Activated CD8-positive, alpha-beta memory T cell treated with anti-CD3 and anti-CD28 coated beads for 1 hour (primary cell): ENCODE measurements at places on chromosomes 11 and 22.

GRCh38 chr11:103659743-103660142 is 376.7 kb upstream of the DDI1 start:
- DNase-seq = no peak

DNA sequence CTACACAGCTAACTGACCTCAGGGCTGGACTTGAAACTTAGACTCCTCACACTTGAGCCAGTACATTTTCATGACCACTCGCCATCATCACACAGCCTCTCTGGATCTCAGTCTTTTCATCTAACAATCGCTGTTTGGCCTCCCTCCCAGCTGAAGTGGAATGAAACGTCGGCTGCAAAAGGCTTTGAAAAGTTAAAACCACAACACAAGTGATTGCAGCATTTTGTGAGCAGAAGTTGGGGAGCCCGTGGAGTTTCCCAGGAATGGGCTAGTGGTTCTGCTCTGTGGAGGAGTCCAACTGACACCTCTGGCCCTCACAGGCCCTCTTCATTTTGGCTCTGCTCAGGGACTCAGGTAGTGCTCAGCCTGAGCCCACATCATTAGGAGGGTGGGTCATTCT is 35.9 kb upstream of the TRIM29 start:
- no peak for DNase-seq

DNA sequence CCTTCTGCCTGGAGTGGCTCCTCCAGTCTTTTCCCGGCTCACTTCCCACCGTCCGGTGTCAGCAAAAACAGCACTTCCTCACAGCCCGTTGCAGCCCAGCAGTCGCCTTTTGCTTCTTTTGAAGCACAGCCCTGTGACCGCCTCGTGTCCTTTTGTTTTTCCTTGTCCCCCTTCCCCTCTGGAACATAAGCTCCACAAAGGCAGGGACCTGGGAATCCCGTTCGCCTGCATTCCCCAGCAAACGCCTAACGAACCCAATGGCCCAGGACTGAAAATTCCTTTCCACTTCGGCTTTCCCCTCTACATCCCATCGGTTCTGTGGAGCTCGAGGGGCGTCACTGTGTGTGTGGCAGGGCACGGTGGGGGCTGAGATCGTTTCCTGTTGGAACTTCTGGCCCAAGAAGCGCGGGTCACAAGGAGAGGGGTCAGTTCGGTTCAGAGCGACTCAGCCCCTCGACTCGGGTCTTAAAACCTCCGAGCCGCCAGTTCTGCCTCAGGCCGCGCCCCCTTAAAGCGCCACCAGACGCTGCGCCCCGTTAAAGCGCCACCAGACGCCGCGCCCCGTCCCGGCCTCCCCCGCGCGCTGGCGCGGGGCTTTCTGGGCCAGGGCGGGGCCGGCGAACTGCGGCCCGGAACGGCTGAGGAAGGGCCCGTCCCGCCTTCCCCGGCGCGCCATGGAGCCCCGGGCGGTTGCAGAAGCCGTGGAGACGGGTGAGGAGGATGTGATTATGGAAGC is 841 bp downstream of the RIC8A start:
- peak; percentile 71 for DNase-seq

DNA sequence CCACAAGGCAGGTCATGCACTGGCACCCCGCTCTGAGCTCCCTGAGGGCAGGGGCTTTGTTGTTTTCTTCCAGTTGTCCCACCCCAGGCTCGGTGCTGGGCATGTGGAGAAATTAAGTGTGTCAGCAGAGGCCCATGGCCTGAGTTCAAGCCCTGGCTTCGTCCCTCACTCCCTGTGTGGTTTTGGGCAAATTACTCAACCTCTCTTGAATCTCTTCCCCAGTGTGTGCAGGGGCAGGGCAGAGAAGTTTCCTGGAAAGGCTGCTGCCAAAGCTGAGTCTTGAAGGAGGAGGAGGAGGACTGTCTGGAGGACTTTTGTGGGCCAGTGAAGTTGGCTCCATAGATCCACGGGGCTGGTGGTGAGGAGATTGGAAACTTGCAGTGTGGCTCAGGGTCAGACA is 138.1 kb upstream of the E2F8 start:
- no peak for DNase-seq

DNA sequence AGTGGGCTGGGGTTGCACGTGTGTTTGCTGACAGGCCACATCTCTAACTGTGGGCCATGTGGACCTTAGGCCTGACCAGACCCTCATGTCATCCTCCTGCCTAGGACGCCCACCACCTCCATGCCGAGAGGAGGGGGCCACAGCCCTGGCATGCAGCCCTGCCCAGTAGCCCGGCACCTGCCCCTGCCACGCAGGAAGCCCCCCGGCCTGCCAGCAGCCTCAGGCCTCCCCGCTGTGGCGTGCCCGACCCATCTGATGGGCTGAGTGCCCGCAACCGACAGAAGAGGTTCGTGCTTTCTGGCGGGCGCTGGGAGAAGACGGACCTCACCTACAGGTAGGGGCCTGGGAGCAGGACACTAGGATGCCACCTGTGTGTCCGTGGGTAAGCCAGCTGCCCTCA is 6.4 kb downstream of the MMP11 start:
- no peak for DNase-seq

DNA sequence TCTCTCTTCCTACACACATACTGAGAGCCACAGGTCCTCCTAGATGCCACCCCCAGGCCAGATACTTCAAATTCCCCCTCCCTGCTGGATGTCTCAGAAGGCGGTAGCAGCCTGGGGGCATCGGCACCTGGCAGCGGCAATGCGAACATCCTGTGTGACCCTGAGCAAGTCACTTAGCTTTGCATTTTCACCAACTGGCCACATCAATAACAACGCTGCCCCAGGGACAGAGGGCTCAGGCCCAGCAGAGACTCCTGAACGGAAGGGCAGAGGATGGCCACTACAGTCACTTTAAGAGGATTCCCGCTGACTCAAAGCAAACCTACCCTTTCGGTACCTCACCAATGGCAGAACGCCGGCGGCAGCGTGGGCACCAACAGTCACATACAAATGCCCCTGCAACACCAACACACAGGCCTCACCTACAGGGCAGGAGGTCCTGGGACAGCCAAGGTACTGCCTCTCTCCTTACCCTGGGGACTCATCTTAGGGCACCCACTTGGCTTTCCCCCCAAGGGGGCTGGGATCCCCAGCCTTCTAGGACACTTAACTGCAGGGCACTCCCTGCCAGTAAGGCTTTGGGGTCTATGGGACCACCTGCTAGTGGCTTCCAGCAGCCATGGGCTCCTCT is 1.6 kb downstream of the LMO1 start:
- no peak for DNase-seq

- DNase-seq = no peak
Measured at GRCh38 chr22:28250036-28250695, 331.1 kb upstream of the PITPNB start.

DNA sequence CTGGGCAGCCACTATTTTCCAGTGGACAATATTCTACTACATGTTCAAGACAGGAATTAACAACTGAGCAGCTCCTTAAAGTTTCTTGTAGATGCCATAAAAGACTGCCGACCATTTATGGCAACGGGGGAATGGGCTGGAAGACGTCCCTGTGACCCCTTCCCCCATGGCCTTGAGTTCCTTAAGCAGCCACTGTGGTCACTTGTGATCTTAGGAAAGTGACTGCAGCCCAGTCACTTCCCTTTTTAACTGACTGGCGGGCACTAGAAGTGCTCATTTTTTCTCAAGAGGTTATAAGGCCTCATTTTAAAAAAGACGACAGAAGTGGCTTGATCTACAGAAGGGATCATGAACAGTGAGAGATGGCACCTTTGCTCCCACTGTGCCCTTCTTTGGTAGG is 153.2 kb upstream of the NARS2 start:
- no peak for DNase-seq
